Midbrain (tissue), 1 donor: ENCODE measurements at places on chromosomes 5 and 9.
A peak's percentile ranks its signal among the peaks of the same experiment; 100 is the strongest.

GRCh38 chr9:92661127-92661526 is 8.8 kb downstream of the IPPK start:
- DNase-seq = no peak

- DNase-seq = peak; percentile 49
Observed at GRCh38 chr9:109640580-109641371, 139.2 kb upstream of the PALM2AKAP2 start.

DNA sequence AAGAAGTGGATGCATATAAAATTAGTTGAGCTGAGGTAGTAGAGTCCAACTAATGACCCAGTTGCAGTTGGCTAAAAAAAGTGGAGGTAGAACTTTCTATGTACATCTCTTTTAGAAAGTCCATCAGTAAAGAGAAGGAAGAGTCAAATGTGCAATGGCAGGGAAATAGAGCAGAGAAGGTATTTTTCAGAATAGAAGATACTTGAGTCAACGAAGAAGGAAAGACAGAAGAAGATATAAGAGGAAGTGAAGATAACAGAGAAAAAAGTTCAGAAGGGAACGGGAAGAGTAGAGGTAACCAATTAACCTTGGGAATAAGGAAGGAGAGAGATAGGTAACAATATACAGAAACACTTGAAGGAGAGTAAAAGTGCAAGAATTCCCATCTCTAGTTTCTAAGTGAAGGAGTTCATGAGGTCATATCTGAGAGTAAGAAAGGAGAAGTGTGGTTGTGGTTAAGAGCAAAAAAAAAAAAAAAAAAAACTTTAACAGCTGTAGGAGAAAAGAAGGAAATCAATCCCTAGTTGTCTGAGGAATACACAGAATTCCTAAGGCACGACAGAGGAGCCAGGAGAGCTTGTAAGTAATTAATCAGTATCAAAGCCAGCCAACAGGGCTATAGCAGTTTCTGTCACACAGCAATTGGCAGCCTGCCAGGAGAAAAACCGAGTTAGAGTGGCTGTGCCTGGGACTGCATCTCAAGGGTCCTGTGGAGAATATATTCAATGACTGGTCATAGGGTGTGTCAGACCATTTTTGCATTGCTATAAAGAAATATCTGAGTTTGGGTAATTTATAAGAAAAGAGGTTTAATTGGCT is 61.0 kb downstream of the ARL15 start:
- DNase-seq = no peak

- no peak for DNase-seq
Observed at GRCh38 chr5:168086104-168086610, 205.3 kb upstream of the WWC1 start.

- DNase-seq = no peak
Observed at GRCh38 chr5:132655821-132656773, 1.9 kb upstream of the IL13 start.
